ENCODE measurements at places on chromosomes 2 and 18.

GRCh38 chr2:202072737-202073401, at the start of gene KIAA2012:
Gene KIAA2012, plus strand, starts transcription at chr2:202073255. Its CDS starts 373 bp downstream, at chr2:202073628.
- DNase-seq = no peak

DNA sequence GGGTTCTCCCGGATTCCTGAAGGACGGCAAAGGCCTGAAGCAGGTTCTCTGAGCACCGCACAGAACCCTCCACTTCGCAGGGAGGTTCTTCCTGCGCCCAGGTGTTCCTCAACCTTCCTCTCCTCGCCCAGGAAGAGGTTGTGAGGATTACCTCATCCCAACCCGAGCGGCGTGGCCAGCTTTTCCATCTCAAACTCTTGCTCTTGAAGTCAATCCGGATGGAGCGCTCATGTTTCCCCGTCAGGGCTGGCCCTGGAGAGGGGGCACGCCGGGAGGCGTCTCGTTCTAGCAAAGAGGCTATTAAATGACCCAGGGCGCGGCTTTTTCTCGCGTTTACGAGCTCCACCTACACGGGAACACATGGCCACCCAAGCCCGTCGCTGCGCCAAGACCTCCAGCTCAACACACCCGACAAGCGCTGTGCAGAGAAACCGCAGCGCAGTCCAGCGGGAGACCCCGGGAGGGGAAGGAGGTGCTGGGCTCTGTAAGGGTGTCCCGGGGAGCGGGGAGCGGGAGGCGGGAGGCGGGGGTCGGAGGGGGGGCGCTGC, 540 bp upstream of the RAB10 start:
- DNase-seq = peak; percentile 89

GRCh38 chr2:158046121-158046880, 55.4 kb upstream of the UPP2 start:
- no peak for DNase-seq

- DNase-seq = no peak
Measured at GRCh38 chr2:3533836-3534235, 14.5 kb upstream of the ADI1 start.

- DNase-seq = no peak
Measured at GRCh38 chr2:54468673-54469072, 12.5 kb downstream of the SPTBN1 start.

- no peak for DNase-seq
Measured at GRCh38 chr2:234968631-234969305, 17.0 kb downstream of the SH3BP4 start.

DNA sequence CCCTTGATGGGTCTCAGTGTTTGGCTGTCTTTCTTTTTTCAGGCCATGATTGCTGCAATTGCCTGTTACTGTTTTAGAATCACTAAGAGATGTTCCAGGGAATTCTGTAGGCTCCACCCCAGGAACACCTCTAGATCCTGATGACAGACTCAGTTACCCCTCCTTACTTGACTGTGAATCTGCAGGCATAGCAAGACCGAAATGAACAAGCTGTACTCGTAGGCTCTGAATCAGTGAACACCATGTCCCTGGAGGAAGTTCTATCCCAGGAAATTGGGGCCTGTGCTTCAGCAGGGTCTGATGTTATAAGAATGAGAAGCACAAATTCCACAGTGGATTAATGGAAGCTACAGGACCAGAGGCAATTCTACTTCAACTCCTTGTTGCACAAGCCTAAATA, 148.6 kb downstream of the COPS8 start:
- DNase-seq = no peak

DNA sequence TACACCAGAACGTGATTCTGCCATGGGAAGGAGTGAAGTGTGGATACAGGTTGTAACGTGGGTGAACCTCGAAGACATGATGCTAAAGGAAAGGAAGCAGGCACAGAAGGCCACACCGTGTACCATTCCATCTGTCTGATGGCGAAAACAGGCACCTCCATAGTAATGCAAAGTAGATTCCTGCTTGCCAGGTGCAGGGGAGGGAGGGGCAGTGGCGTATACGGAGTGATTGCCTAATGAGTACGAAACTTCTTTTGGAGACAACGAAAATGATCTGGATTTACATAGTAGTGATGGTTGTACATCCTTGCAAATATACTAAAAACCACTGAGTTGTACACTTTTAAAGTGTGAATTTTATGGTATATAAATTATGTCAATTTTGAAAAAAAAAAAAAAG, 106.7 kb downstream of the GBX2 start:
- no peak for DNase-seq

DNA sequence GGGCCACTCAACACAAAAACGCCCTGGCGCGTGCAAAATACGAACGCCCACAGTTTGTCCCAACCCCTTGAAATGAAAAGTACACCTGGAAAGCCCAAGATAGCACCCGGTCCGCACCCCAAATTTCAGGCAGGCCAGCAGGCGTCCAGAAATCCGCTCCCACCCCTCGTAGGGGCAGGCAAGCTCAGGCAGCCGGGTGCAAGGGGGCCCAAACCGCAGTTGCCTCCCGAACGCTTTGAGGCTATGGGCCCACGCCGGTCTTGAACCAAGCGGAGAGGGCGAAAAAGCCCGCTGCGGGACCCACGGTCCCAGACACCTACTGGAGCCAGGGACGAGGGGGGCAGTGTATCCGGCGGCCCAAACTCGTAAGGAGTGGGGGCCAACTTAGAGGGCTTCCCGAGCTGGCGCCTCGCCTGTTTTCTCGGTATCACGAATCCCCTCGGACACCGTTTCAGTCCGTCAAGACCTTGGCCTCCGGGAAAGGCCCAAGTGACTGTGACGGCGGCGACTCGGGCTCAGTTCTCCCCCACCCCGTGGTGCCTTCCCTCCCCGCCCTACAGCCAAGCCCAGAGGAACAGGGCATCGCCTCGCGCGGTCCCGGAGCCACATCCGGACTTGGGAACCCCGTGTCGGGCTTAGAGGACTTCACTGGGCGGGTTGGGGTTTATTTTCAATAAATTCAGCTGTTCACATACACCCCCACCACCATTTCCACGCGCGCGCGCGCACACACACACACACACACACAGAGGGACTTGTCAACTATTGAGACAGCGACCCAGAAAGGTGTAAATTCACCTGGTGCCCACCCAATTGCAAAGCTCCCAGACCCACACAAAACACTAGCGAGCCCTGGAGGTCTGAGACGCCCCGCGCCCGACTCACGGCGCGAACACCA, 6.2 kb upstream of the SATB2 start:
- DNase-seq = no peak

DNA sequence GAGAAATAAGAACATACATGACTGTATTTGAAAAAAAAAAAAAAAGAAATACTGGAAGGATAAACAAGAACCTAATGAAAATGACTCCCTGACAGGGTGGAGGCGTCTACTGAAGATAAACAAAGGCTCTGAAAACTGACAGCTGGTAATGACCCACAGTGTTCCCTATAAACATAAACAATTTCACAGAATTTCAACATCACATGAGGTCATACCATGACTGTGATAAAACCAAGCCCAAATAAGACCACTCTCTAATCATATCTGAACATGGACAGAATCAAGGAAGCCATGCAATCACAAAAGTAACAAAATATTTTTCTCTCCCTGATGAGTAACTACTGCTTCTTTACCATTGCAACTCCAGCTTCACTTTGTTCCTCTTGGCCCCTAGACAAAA, 159.3 kb downstream of the FAM124B start:
- peak; percentile 43 for DNase-seq

- no peak for DNase-seq
Measured at GRCh38 chr2:208371634-208371935, 35.0 kb upstream of the PTH2R start.

DNA sequence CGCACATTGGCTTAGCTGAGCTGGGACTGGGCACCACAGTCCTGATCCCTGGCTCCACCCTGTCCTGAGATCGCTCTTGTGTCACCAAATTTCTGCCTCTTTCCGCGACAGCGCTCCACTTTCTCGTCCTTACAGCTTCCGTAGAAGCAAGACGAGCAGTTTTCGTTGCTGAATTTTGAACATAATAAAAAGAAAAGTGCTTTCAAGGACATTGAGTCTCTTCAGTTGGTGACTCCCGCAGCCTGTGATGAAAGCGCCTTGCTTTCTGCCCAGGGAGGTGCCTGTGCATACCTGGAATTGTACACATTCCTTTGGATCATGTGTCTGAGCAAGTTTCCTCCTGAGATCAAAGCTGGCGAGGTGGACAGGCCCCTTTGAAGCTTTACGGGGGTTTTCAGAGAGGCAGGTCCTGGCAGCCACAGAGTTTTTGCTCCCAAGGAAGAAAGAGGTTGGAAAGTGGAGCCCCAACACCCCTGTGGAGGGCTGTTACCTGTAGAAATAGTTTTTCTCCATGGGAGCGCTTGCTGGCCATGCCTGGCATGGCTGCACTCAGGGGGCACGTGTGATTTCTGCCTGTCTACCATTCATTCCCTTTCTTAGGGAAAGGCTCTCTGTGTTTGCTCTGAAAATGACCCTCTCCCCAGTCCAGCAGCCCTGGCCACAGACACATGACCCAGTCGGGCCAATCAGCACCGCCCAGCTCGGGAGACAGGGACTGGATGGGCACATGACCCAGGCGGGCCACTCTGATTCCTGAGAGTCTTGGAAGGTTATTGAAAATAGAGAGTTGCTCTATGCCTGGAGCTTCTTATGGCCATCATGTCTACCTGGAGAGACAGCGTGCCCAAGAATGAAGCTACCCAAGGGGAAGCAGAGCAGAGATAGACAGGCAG, 115.6 kb upstream of the OTOS start:
- peak; percentile 85 for DNase-seq

GRCh38 chr18:59696311-59697235, 650 bp downstream of the CCBE1 start:
- DNase-seq = peak; percentile 72

- peak; percentile 79 for DNase-seq
Measured at GRCh38 chr2:62654423-62654791, 51.1 kb upstream of the EHBP1 start.

DNA sequence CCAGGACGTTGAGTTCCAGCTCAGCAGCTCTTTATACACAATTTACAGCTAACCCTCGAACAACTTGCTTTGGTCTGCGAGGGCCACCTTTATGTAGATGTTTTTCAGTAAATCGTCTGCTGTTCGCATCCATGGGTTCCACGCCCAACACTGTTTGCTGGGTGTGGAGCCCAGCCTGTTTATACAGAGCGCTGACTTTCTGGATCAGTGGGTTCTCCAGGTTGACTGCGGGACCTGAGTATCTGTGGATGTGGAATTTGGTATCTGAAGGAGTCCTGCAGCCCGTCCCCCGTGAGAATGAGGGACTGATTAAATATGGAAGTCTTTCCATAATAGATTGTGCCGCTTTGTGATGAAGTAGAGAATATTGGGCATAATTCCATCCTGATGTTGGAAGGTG, 2.9 kb downstream of the CTDP1 start:
- no peak for DNase-seq

- no peak for DNase-seq
Measured at GRCh38 chr2:240635998-240636547, 10.8 kb downstream of the GPR35 start.

- DNase-seq = no peak
Measured at GRCh38 chr2:129059476-129059875, 740.8 kb upstream of the HS6ST1 start.

DNA sequence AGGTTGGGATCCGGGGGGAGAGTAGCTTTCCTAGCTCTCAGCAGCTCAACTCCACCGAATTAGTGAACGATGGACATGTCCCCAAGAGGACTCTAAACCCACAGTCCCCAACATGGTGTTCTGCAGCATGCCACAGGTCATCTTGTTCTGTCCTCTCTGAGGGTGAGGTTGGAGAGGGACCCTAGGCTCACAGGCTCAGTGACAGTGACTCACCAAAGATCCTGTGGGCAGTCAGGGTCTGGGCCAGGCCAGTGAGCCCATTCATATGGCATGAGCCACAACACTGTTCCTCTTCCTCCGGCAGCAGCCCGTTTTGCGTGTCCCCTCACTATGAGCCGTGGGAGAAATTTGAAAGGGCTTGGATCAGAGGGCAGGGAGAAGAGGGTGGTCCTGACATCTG, 2.8 kb upstream of the SLC20A1 start:
- DNase-seq = no peak

GRCh38 chr18:21904856-21905255, 164.3 kb downstream of the MIB1 start:
- DNase-seq = no peak

GRCh38 chr2:237154082-237154638, 68.5 kb downstream of the COPS8 start:
- DNase-seq = peak; percentile 60

DNA sequence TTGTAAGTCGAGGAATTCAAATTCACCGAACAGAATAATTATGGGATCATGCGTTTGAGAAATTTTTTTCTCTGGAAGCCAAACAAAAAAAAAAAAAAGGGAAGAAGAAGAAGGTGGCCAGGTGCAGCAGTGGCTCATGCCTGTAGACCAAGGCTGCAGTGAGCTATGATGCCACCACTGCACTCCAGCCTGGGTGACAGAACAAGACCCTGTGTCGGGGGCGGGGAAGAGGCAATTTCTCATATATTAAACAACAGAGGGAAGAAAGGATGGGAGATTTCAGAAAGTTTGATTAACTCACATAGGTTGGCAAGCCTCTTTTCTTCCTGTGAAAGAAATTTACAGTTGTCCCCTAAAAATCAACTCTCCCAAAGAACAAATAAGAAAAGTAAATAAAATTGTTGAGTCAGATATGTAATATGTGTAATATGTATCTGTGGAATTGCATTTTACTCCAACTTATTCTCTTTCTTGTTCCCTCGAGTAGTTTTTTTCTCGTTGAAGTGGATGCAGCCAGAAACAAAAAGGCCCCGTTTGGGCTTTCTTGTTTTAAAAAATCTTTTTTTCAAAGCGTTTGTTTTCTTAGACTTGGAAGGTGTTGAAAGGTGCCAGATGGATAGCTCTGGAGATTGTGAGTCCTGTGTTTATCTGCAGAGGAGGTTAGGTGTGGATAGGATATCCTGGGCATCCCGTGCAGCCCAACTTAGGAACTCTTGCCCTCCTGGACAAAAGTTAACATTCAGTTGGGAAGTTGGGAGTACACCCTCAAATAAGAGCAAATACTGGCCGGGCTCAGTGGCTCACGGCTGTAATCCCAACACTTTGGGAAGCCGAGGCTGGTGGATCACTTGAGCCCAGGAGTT, 25.4 kb upstream of the FMNL2 start:
- no peak for DNase-seq

DNA sequence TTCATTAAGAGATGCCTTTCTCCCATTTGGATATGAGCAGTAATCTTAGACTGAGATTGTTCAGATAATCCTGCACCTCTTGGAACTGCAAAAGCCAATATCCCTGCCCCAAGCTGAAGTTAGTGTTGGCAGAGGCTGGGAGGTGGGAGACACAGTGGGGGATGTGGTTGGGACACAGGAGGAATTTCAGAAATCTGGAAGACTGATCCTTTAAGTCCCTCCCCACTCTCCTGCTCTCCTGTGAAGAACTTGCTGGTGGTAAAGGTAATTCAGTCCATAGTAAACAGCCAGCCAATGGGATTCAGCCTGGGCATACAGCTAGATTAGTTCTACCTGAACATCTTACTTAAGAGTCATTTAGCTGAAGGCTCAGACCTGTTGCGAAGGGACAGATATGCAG, 50.0 kb upstream of the TMEM178A start:
- DNase-seq = no peak

DNA sequence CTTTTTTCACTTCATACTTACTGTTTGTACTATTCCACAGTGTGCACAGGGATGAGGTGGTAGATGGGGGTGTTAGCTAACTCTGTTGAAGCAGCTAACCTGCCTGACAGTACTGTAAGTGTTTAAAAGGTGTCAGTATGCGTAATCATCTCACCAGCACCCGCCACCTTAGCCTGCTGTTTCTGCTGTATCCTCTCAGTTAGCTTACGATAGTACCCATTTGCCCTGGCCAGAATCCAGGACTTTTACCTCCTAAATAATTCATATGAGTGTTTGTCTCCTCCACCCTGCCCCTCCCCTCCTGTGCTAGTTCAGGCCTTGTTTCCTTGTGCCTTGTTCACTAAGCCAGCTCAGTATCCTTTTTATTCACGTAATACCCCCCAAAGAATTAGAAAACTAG, 34.2 kb downstream of the TRAPPC12 start:
- no peak for DNase-seq

GRCh38 chr18:46877329-46877987, 39.8 kb downstream of the PIAS2 start:
- peak; percentile 9 for DNase-seq
